Kidney glomerular epithelial cell (primary cell): ENCODE measurements at places on chromosomes 5 and 9.

- DNase-seq: no peak
Measured at GRCh38 chr5:131659841-131660240, 24.8 kb upstream of the RAPGEF6 start.

- no peak for DNase-seq
Measured at GRCh38 chr5:61918611-61919010, 387.4 kb upstream of the KIF2A start.

- peak; percentile 78 for DNase-seq
Measured at GRCh38 chr9:22238809-22239684, 207.6 kb upstream of the DMRTA1 start.

GRCh38 chr5:109688630-109688969 is 1.1 kb upstream of the MAN2A1 start:
- DNase-seq: peak; percentile 59

GRCh38 chr5:135977375-135977928 is 22.7 kb upstream of the LECT2 start:
- DNase-seq: no peak

- peak; percentile 71 for DNase-seq
Measured at GRCh38 chr9:92245005-92245797, 48.3 kb downstream of the IARS1 start.

- DNase-seq: no peak
Measured at GRCh38 chr9:110069326-110070248, 138.4 kb downstream of the C9orf152 start.

GRCh38 chr9:94449486-94449885 is 105.4 kb upstream of the PCAT7 start:
- no peak for DNase-seq

DNA sequence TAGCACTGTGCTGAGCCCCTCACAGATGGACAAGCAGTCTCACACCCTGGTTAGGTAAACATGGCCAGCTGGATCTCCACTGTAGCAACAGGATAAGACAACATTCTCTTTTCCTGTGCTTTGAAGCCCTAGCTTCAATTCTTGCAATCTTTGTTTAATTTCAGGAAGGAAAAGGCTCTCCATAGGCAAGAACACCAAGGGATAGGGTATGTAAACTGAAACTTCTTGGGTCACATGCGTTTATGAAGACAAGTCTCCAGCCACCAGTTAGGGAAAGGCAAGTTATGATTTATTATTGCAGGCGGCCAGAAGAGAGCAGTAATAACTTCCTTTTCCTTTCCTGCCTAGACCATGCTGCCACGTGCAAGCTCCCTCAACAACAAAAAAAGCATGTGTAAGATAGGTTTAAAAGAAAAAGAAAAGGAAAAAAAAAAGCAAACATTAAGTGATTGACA is 50.1 kb upstream of the POU5F2 start:
- no peak for DNase-seq

DNA sequence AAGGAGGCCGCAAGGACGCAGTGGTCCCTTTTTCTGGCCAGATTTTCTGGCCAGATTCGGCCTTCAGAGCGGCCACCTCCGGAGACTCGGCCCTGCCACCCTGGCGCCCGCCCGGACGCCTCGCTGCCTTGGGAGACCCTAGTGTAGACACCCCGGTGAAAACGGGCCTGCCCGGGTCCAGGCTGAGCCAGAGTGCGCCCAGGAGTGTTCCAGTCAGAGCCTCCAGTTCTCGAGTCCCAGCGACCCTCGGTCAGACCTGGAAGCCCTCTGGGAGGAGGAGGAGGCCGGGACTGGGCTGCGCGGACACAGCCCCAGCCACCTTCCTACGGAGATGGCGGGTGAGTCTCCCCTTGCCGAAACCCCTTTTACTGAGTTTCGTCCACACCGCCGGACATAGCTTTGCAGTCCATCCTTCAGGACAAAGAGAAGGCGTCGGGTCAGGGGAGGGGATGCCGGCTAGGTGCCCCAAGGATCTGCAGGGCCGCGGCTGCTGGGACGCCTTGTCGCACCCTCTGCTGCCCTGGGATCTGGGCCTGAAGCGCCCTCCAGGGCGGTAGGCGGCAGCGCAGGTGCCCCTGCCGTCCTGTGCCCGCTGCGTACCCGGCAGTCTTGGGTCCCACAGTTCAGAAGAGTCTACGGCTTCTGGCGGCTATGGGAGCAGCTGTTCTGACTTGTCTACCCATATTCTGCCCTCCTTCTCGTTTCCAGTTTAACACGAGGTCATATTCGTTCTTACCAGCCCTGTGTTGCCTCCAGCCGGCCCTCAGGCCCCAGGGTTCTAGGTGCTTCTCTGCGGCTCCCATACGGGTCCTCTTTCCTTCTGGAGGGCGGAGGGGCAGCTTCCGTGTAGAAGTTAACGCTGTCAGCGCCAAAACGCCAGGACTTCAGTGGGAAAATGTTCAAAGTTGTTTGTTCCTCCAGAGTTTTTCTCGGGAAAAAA is 1771.7 kb upstream of the CDH9 start:
- DNase-seq: no peak

- DNase-seq: no peak
Measured at GRCh38 chr9:86241216-86241615, 18.2 kb downstream of the C9orf153 start.

- no peak for DNase-seq
Measured at GRCh38 chr9:36129139-36129538, 7.4 kb upstream of the GLIPR2 start.

GRCh38 chr5:91137647-91138046 is 245.5 kb downstream of the ARRDC3 start:
- DNase-seq: no peak

GRCh38 chr5:141330299-141331080 is at the start of gene PCDHGA1:
Gene PCDHGA1 (plus strand): TSS chr5:141330514.
- peak; percentile 14 for DNase-seq

GRCh38 chr5:144712090-144712489 is 541.4 kb downstream of the KCTD16 start:
- no peak for DNase-seq

GRCh38 chr5:91381774-91382359 is 1.2 kb downstream of the ARRDC3 start:
- peak; percentile 70 for DNase-seq

- no peak for DNase-seq
Measured at GRCh38 chr9:99307851-99308250, 85.8 kb downstream of the SEC61B start.

DNA sequence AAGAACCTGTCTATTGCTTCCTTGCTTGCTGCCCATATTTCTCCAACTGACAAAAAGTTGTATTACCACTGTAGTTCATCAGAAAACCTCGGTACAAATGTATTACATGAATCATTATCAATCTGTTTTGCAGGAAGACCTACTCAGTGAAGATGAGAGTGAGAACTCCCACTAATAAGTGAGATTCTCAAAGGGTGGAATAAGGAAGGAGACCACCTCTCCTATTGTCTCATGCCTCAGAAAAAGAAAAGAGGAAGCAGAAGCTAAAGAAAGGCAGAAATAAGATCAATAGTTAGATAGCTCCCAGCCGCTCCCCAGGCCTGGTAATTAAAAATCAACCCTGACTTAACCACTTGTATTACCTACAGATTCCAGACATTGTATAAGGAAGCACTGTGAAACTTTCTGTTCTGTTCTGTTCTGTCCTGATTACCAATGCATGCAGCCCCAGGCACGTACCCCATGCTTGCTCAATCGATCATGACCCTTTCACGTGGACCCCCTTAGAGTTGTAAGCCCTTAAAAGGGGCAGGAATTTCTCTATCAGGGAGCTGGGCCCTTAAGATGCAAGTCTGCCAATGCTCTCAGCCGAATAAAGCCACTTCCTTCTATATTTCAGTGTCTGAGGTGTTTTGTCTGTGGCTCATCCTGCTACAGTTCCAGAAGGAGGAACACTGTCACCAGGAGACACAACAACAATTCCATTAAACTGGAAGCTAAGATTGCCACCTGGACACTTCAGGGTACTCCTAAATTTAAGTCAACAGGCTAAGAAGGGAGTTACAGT is 152.5 kb upstream of the COX7C start:
- DNase-seq: no peak

DNA sequence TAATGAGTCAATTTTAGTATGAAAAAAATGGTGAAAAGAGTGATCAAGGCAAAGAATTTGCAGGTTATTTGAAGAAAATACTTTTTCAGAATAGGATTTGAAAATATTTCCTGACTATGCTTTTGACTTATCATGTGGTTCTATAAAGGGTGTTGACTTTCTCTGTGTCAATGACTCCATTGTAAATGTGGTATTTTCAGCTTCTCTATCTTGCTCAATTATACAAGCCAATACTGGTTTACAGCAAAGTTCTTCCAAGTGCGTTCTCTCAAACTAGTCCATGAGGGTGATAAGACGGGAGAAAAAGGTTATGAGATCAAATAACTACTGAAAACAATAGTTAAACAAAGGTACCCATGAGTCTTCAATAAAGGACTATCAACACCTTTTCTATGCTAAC is 21.7 kb downstream of the IL33 start:
- no peak for DNase-seq

GRCh38 chr9:87022178-87022577 is 74.9 kb upstream of the GAS1 start:
- no peak for DNase-seq

GRCh38 chr9:91193087-91193657 is 168.5 kb downstream of the AUH start:
- peak; percentile 91 for DNase-seq

DNA sequence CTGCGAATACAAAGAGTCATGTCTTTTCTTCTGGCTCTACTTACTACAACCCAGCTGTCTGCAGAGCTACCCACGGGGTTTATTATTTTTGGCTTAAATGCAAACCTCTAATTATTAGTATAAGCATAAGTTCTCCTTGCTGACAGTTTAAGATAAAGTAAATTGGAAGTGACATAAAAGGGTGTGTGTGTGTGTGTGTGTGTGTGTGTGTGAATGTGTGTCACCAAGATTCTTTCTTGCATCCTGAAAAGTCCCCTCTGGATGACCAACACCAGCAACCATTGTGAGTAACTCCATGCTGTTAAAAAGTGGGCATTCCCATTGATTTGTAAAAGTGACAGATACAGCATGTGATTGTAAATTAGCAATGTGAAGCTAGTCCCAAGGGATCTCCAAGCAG is 803.8 kb upstream of the ZNF608 start:
- no peak for DNase-seq

- DNase-seq: no peak
Measured at GRCh38 chr9:125438506-125439433, 177.1 kb downstream of the GAPVD1 start.

GRCh38 chr9:3337515-3338225 is 188.1 kb downstream of the RFX3 start:
- DNase-seq: no peak

- DNase-seq: peak; percentile 85
Measured at GRCh38 chr9:121557581-121558447, 58.2 kb upstream of the GGTA1 start.
